ENCODE measurements at places on chromosomes 7 and 10.

DNA sequence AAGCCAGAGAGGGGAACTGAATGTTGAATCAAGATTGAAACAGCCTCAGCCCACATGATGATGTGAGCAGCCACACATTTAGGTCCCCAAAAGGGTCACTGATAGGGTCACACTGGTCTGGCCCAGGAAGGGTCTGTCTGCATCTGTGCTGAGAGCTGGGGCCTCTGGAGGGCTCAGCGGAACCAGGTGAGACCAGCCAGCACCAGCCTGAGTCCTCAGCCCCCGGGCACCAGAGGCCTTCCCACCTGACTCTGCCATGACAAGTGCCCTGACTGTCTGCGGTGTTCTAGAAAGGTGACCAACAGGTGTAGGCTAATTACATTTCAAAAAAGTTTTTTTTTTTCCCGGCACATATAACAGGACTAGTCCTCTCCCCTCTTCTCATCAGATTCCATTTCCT, 76.2 kb downstream of the WDR11 start:
- no peak for DNase-seq

DNA sequence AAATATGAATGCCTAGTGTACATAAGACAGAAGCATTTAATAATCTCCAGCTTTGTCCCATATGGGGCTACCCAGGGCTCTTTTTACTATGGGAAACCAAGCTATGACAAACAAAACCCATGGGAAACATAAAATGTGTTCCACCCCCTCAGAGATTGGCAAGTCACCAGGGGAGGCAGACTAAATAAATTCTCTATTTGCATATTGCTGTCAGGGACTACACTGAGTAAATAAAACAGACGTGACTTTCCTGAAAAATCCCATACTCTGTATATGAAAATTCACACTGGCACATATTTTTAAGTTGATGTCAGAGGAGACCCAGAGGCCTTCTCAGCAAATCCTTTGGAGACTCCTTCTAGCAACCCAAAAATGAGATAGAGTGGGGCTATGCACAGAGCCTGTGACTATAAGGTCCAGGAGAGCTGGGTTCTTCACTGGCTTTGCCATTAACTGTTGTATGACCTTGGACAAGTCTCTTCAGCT, 44.0 kb upstream of the HPSE2 start:
- no peak for DNase-seq

- no peak for DNase-seq
Observed at GRCh38 chr7:1940402-1940786, 270.3 kb downstream of the ELFN1 start.

DNA sequence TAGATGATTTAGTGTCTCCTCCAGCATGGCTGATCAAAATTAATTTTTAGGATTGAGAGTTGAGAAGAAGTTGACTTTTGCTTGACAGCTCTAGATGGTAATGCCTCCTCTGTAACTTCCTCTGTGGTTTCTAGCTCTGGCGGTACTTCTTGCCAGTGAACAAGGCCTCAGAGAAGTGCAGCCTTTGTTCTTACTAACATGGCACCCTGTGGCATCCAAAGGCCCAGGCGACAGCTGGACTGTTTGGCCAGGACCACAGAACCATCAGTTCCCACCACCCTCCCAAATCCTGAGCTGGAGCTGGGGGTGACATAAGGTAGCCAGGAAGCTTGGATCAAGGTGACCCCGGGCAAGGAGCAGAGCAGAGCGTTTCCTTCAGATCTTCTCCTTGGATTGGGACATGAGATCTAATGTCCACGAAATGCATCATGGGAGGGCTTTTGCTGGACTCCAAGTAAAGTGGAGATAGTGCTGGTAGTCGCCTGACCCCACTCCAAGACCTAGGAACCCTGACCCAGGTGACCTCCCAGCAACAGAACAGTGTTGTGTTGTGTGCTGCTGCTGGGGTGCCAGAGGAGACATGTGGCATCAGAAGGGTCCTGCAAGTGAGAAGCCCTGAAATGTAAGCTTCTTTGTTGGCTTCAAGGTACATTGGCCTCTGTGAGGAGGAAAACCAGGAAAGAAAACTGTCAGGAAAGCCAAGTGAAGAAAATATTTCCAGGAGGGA, 41.8 kb downstream of the APBB1IP start:
- no peak for DNase-seq

DNA sequence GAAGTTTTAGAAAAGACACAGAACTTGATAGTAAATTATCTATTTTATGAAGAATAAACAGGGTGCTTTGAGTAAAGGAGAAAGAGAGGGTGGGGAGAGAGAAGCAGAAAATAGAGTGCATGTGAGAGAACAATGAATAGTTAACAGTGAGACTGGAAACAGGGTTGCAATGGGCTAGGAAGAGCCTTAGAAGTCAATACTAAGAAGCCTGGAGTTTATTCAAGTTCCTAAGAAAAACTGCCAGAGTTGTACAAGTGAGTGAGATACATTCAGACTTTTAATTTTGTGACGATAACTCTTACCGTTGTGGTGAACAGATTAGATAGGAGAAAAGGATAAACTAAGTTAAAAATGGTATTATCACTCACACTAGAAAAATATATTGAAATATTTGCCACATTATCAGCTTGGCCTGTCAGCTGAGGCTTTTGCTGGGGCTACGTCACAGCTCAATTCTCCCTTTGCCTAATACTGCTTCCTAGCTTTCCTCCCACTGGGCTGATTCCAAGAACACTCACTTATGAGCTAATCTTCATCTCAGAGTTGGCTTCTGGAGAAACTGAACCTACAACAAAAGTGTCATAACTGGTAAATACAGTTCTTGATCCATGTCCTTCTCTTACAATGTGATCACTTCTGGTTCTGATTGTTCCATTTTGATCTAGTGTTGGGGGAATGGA, 92.7 kb downstream of the SEMA3D start:
- DNase-seq, result no peak

- peak; percentile 77 for DNase-seq
Observed at GRCh38 chr10:5812283-5813090, 747 bp downstream of the GDI2 start.

DNA sequence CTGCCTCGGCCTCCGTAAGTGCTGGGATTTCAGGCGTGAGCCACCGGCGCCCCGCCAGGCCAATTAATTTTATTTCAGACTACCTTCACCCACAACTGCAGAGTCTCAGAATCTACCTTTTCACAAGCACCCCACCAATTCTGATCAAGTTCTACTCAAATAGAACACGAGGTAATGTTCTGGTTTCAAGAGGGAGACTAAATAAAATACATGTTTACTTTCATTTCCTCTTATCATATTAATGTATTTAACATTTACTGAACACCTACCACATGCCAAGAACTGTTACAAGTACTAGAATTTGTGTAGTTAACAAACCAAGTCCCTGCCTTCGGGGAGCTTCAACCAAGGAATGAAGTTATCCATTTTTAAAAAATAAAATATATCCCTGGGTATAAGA, 25.5 kb upstream of the RGS10 start:
- no peak for DNase-seq

DNA sequence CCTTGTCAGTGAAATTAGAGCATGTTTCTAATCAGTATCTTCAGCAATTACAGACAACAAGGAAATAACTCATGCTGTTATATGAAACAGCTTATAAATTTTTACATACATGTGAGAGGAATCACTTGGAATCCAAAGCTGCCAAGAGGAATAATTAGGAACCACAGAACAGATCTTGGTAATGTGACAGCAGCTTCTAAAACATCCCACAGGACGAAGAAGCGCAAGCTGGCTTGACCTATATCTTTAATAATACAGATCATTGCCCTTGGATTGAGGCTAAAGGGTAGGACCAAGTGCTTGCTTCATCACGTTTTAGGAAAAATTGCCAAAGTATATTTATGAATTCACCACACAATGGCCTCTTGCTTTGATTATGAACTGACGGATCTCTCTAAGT, 869.8 kb downstream of the LRMDA start:
- no peak for DNase-seq

DNA sequence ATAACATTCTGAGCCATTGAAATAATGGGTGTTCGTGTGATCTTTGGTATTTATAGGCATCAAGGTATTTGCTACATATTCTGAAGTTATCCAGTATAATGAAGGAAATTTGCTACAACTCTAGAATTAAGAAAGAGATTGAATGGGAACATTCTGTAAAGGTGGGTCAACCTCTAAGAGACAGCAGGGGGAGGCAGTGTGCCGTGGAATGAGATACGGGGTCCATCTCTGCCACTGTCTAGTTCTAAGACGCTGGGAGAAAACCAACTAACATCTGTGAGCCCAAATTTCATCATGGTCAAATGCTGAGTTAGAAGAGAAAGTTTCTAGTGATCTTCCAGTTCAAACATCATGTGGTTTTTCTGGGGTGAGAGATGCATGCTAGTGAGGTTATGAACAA, 368.9 kb downstream of the SORCS1 start:
- DNase-seq, result no peak

- no peak for DNase-seq
Observed at GRCh38 chr10:305034-305433, 169.8 kb downstream of the ZMYND11 start.

DNA sequence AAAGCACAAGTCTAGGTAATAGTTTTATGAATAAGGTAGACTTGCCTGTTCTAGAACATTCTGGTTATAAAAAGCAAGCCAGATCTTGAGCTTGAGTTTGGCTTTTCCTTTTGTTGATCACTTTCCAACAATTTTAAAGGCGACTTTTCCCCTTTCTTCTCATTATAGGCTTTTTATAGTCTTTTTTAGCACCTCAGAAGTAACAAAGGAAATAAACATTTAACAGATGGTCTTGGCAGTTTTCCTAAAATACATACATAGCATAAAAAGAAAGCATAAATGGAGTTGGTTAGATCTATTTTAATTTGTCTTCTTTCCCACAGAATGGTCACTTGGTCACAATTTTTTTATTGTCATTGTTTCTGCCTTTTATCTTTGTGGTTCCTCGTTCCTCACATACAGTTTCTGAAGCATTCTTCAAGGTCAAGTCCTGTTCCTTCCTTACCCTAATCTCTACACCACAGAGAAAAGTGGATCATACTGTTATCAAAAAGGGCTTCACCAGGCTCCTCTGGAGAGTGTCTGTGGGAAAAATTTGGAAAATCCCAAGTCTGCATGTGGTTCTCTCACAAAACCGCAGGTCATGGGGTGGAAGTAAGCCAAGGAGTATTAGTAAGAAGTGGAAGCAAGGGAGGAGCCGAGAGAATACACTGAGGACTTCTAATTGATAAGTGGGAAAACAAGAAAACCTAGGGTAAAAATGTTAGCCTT, 31.3 kb downstream of the THNSL1 start:
- DNase-seq, result no peak

DNA sequence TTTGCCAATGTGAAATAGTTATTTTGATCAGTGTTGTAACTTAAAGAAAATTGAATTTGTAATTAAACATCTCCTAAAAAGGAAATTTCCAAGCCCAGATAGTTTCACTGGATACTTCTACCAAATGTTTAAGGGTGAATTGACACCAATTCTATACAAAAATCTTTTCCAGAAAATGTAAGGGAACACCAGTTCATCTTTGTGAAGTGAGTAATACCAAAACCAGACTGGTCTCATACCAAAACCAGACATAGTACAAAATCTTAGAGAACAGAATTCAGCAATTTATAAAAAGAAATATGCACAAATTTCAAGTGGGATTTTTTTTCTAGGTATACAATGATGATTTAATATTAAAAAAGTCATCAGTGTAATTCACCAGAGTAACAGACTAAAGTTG, 86.0 kb upstream of the ZNF32 start:
- no peak for DNase-seq

DNA sequence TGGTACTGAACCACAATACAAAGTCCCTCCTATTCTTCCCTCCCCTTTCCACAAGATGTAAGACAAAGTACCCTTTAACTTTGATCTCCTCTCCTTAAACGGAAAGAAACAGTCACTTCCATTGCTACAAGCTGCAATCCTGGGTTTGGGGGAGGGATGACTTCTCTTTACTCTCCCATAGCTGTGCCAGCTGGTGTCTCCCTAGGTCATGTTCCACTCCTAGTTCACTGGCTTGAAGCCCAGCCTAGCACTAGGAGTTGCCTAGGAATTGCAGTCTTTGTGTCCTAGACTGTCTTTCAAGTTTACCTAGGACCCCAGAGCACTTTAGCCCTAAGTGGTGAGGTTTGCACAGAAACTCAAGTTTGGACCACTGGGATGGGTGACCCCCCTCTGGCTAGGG, 311.1 kb downstream of the HPSE2 start:
- no peak for DNase-seq

DNA sequence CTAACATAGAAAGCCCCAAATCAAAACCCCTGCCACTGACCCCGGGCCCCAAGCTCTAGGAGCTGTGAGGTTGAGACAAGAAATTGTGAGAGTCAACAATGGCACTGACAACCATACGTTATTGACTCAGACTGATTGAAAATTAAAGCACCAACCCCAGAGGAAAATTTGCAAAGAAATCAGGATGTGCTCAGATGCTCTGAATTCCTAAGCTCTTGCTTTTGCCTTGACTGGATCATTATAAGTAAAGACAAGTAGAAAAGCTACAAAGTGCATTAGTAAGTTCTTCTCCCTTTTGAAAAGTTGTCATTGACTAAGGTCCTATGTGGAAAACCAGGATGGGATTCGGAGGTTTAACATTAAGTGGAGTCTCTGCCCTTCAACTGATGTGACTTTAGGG, 130.2 kb downstream of the SAMD9 start:
- no peak for DNase-seq

- DNase-seq, result no peak
Observed at GRCh38 chr7:140267381-140268226, 90.8 kb upstream of the KDM7A start.

GRCh38 chr10:128063736-128064107, 62.5 kb downstream of the MKI67 start:
- DNase-seq, result peak; percentile 55

DNA sequence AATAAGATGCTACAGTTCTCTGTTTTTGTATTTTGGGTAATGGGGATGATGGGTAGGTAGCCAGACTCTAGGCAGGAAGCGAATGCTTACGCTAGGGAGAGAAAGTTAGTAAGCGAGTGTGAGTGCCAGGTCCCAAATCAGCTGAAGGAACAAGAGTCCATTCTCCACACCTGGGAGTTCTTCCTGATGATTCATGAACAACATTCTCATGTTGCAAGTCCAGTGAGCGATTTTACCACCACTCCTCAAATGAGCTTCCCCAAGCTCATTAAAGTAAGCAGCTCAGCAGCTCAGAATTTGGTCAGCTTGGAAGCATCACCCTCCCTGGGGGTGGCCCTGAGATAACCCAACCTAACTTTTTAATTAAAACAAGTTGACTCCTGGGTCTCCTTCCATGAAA, 27.3 kb downstream of the SH3PXD2A start:
- DNase-seq, result no peak

- DNase-seq, result peak; percentile 83
Observed at GRCh38 chr10:46523119-46523961, 33.1 kb downstream of the GPRIN2 start.
